D721Med (cell line): ENCODE measurements at places on chromosomes 3 and 15.

DNA sequence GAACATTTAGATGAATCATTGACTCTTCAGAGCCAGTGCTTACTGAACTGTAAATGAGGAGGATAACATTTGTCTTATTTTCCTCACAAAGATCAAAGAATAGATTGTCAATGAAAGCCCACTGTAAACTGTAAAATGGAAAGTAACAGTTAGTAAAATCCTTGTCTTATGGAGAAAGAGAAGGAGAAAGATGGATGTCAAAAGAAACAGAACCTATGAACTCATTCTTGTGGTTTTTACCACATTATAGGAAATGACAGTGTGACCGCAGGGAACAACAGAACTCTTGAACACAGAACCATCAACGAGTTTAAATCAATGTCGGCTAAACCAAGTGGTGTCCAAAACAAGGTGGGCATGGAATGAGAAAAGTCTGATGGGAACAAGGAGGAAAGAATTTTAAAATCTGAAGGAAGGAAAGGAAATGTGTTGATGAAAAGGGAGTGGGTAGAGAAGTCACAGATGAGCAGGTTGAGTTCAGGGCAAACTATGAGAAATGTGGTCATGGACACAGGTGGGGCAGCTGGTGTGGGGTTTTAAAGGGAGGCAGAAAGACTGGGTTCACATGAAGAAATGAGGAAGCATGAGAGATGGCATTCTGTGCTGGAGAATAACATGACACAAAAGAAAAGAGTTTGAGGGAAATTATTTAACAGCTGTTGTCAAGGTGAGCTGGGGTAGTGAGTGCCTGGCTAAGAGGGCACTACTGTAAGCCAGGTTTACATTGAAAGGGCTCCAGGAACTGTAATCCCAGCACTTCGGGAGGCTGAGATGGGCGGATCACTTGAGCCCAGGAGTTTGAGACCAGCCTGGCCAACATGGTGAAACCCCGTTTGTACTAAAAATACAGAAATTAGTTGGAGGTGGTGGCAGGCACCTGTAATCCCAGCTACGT lies 42.4 kb upstream of the ETV5 start:
- DNase-seq, result no peak

- DNase-seq, result no peak
Observed at GRCh38 chr3:190728574-190729246, 133.8 kb downstream of the GMNC start.

DNA sequence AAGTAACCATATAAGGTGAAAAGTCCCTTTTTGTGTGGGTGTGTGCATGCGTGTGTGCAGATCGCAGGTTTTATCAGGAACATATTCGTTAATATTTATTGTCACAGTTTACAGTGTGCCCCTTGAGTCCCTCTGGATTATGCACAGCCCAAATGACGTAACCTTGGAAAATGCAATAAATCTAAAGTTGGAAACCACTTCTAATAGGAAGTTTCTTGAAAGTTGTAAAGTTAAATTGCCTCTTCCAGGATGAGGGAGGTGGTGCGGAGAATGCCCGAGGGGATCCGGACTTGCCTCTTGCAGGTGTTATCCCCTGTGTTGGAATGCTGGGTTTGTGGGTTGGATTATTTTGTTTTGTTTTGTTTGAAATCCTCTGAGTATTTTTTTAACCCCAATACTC lies 143.3 kb downstream of the CMSS1 start:
- no peak for DNase-seq

DNA sequence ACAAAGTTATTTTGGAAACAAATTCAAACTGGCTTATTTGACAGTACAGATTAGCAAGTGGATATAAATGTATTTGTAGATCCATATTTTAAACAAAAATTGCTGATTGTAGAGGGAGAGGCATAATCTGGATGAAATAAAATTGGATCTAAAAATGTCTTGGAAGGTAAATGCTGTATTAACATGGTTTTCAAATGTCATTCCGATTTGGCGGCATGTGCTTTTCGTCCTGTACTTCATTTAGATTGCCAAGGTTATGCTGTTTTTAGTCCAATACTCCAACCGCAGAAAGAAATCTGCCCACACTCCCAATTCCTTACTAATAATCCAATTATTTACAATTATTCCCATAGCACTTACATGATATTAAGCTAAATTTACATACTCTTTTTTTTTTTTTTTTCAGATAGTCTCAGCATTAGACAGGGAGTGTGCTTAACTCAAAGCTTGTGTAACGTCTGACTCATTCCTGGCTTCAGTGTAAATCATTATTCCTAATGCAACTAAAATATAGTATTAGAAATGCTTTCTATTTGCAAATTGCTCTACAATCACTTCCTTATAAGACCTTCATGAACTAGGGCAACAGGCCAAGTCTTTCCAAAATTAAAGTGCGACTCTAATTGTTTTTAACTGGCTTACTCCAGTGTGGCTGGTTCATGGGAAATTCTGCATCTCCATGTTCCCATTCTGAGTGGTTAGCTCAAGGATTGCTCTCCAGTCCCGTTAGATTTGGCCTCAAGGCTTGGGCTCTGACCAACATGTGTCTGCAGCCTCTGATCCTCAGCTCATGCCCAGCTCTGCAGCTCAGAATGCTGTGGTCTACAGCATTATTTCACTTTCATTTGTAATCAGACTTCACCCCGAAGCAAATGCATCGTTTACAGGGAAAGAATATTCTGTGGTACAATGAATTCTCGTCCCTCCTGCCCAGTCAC lies 103.9 kb downstream of the FBN1 start:
- no peak for DNase-seq

DNA sequence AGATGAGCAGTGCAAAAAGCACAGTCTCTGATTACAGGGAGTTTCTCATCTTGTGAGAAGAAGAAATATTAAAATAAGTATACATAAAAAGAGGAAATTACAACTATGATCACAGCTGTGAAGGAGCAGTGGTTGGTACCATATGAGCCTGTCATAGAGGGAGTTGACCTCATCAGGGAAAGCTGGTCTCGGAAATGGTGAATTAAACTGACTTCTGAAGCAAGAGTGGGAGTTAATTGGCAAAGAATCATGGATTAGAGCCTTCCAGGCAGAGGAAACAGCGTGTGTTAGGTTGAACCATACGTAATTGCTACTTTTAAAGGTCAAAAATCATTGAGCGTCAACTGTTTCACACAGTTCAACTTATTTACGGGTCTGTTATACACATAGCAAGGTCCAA lies 539.1 kb downstream of the EDEM1 start:
- no peak for DNase-seq

GRCh38 chr3:190865828-190866227 lies 3.3 kb upstream of the GMNC start:
- DNase-seq, result no peak
